ELR (cell line): ENCODE measurements at places on chromosomes 4 and X.

- no peak for DNase-seq
These were observed 395.9 kb upstream of the EMCN start for GRCh38 chr4:100913685-100914084.

- no peak for DNase-seq
These were observed 91.6 kb upstream of the LIMCH1 start for GRCh38 chr4:41446391-41446790.

- no peak for DNase-seq
These were observed 1.1 kb downstream of the LGI2 start for GRCh38 chr4:25029479-25030276.

DNA sequence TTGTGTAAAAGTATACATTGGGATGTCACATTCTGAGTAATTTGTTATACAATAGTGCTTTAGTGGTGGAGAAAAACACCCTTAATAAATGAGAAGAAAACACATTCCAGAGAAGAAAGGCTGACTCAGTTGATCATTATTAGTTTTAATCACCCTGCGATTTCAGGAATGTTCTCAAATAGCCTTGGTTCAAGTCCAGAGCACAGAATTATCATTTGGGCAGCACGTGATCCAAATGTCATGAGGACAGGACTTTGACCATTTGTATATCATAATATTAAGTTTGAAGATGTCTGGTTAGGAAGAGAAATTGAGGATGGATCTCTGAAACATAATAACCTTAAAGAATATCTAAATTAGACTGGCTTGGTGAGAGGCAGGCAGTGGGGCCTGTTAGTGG, 1434.3 kb upstream of the TENM3 start:
- no peak for DNase-seq

- DNase-seq: peak; percentile 57
These were observed 444.9 kb downstream of the RAPGEF2 start for GRCh38 chr4:159547645-159548308.

DNA sequence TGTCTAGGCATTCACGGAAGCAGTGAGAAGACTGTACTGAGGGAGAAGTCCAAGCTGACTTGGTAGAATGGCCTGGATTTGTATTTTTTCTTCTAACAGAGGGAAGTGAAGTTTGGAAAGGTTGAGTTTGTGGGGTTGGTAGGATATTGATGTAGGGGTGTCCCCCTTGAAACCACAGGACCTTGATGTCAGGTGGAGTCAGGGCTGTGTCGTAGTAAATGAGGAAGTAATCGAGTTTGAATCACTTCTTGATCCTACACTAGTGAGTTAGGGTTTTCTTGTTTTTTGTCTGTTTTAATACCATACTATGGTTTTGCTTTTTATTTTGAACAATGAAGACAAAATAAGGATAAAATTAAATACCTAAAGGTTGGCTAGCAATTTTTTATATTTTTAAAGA, 30.1 kb upstream of the ANAPC4 start:
- DNase-seq: no peak

- DNase-seq: peak; percentile 47
These were observed 112.9 kb upstream of the AGA start for GRCh38 chr4:177555007-177555574.

GRCh38 chr4:7238300-7238960, 46.1 kb downstream of the SORCS2 start:
- DNase-seq: peak; percentile 30

- peak; percentile 84 for DNase-seq
These were observed 23.3 kb upstream of the GPR50 start for GRCh38 chrX:151153086-151153485.

- no peak for DNase-seq
These were observed 207.6 kb upstream of the HCCS start for GRCh38 chrX:10903523-10903922.

- DNase-seq: peak; percentile 76
These were observed 221.8 kb upstream of the KCNIP4 start for GRCh38 chr4:22170353-22170752.

DNA sequence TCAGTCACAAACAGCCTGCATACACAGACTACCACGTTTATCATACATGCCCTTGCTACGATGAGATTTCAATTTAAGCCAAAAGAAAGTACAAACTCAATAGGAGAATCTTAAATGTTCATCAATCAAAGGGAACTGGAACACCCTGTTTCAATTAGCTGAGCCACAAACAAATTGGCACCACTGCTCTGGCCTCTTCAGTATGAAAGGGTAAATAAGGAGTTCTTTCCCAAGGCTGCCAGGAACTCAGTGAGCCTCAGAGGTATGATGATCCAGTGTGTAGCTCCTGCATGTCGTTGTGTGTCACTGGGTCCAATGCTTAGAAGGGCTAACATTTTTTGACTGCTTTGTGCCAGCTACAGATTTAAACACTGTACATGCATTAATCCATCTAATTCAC, 5.4 kb downstream of the RNF150 start:
- DNase-seq: no peak

DNA sequence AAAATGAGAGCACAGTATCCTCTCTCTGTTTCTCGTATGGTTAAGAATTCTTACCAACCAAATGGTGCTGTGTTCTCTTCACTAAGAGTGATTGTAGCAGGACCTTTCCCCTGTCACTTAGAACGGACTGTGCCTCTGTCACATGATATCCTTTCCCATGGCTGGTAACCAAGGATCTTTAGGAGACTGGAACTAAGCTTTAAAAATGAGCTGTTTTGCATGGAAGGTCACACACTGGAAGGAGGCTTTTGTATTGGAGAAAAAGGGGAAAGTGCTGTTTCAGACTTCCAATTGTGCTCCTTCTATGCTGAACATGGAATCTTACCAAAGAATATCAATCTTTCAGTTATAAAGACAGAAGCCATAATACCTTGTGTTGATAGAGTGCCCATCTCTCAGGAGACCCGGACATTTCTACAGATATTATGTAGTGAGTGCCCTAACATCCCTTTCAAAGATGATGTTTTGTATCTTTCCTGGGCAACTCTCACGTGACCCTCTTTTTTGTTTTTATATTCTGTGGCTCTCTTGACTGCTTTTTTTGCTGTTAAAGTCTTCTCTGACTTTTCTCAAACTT, 148.6 kb downstream of the SLC4A4 start:
- no peak for DNase-seq

DNA sequence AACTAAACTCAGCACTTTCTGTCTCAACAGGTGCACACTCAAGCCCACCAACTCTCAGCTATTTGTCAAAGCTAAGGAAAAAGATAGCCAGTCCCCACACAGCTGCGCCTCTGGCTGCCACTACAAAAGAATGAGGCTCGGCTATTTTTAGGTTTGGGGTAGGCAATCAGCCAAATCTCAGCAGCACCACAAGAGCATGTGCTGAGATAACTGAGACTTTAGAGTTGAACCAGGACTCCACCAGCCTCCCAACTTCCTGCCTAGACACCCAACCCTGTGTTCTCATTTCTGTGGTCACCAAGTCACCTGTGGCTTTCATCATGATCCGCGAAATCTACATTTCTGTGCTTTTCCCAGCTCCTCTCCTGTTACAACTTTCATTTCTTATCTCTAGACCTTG, 28.0 kb downstream of the DMD start:
- DNase-seq: no peak

- DNase-seq: peak; percentile 81
These were observed 72.3 kb downstream of the STAG2 start for GRCh38 chrX:124033821-124034220.

GRCh38 chr4:75916091-75916661, 13.9 kb upstream of the PPEF2 start:
- peak; percentile 60 for DNase-seq

DNA sequence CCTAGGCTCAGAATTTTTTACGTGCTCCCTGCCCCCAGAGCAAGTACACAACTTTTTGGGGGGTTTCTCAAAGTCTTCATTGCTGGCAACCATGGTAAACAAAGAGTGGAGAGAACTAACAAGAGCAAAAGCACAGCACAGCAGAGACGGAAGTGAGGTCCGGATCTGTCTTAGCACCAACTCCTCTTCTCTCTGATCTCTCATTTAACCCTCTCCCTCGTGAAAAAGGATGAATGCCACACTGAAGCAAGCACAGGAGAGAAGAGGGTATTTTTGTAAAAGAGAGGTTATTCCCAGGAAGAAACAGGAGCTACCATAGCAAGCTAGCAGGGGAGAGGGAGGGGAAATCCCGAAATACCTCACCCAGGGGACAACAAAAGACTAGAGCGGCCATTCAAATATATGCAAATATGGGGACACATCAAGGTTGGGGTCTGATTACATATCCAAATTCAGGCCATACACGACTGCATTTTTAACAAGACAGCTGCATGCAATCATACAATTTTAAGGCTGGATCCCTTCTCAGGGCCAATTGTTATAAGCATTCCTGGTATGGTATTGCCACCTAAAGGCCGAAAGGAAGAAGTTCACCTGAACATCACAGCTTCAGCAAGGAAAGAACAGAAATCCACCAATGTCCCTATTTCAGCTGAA, 46.6 kb downstream of the CD40LG start:
- DNase-seq: peak; percentile 52
